Ascending aorta (tissue), 2 donors: ENCODE measurements at places on chromosomes 13 and 19. TPM values are rescaled to one million over a fixed set of nuclear protein-coding genes. Genes with fewer than 3 reads are reported as not detected.

GRCh38 chr13:84297251-84297650 lies 415.0 kb upstream of the SLITRK1 start:
- no peak overlapping the region for H3K4me3 ChIP-seq
- no peak for DNase-seq
- H3K27me3 ChIP-seq = no peaks in the 10 kb centered on the region
- H3K36me3 ChIP-seq = no peaks in the 10 kb centered on the region

- H3K27ac ChIP-seq = no peak overlapping the region
- no peaks in the 10 kb centered on the region for H3K27me3 ChIP-seq
- no peaks in the 10 kb centered on the region for H3K4me1 ChIP-seq
- no peak for DNase-seq
- no peaks in the 10 kb centered on the region for H3K36me3 ChIP-seq
These were observed 130.9 kb downstream of the ZDHHC20 start for GRCh38 chr13:21328201-21328600.

DNA sequence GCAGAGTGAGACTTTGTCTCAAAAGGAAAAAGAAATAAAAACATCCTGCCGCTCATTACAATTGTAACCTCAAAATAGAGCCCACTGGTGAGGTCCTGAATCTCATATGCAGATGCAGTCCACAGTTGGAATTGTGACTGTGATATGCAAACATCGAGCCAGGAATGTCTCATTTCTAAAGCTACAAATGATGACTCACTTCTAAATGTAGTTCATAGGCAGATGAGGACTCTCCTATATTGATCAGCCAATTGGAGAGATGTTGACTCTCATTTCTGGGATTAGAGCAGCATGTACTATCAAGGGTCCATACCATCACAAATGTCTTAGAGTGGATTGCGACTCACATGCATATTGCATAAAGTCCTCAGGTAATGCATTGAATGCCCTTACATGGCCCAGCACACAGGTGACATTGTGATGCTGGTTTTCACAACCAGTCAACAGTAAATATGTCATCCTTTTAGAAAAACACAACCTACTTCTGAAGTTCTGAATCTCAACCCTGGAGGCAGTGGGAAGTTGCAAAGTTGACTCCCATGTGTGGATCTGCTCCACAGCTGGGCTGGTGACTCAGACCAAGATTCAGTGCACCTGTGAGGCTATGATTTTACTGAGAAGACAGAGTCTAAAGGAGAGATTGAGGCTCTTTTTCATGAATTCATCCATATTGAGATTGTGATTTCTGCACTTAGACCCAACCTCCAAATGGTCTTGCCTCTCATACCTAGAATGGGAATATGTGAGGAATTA lies 16.9 kb upstream of the ZNF254 start:
- no peaks in the 10 kb centered on the region for H3K4me1 ChIP-seq
- no peak overlapping the region for H3K4me3 ChIP-seq
- H3K36me3 ChIP-seq = peaks cover 51% of the 10 kb centered on the region
- DNase-seq = no peak

The POGLUT2 gene
- 38.0 TPM for total RNA-seq

The TNFSF9 gene
- total RNA-seq = not detected

The NLRP5 gene
- not detected for total RNA-seq

The LILRB5 gene
- 38.2 TPM for total RNA-seq

The IGFL3 gene
- not detected for total RNA-seq

The ONECUT3 gene
- not detected for total RNA-seq
